Stimulated activated CD4-positive, alpha-beta T cell treated with anti-CD3 and anti-CD28 coated beads, Interleukin-2, amount 100 ng/mL, for 24 hours (primary cell): ENCODE measurements at places on chromosomes 4 and X.
A peak's percentile ranks its signal among the peaks of the same experiment; 100 is the strongest.

DNA sequence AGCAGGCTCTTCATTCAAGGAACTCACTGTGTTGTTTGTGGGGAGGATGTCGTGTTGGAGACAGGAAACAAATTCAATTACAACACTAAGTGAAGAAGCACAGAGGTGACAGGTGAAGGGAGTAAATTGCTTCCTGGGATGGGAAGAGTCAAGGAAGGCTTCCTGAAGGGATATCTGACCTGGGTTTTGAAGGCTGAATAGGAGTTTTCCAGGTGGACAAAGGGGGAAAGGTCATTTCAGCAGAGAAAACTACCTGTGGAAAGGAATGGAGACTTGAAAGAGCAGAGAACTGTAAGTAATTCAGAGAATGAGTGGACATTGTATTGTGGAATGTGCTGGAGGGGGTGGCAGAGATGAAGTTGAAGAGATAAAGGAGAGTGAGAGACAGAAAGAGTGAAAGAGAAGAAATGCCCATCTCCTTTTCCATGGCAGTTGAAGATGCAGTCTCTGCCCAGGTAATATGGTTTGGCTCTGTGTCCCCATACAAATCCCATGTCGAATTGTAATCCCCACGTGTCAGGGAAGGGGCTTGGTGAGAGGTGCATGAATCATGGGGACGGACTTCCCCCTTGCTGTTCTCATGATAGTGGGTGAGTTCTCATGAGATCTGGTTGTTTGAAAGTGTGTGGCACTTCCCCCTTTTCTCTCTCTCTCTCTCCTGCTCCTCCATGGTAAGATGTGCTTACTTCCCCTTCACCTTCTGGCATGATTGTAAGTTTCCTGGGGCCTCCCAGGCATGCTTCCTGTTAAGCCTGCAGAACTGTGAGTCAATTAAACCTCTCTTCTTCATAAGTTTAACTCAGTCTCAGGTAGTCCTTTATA lies 205.7 kb upstream of the BCOR start:
- DNase-seq: no peak

GRCh38 chrX:45757272-45757671 lies 556.6 kb upstream of the DIPK2B start:
- no peak for DNase-seq

GRCh38 chrX:34849371-34849770 lies 93.2 kb upstream of the FAM47B start:
- no peak for DNase-seq

- DNase-seq: no peak
Measured at GRCh38 chr4:5932035-5932568, 39.2 kb upstream of the CRMP1 start.

- no peak for DNase-seq
Measured at GRCh38 chr4:123790681-123791080, 394.1 kb downstream of the SPRY1 start.

DNA sequence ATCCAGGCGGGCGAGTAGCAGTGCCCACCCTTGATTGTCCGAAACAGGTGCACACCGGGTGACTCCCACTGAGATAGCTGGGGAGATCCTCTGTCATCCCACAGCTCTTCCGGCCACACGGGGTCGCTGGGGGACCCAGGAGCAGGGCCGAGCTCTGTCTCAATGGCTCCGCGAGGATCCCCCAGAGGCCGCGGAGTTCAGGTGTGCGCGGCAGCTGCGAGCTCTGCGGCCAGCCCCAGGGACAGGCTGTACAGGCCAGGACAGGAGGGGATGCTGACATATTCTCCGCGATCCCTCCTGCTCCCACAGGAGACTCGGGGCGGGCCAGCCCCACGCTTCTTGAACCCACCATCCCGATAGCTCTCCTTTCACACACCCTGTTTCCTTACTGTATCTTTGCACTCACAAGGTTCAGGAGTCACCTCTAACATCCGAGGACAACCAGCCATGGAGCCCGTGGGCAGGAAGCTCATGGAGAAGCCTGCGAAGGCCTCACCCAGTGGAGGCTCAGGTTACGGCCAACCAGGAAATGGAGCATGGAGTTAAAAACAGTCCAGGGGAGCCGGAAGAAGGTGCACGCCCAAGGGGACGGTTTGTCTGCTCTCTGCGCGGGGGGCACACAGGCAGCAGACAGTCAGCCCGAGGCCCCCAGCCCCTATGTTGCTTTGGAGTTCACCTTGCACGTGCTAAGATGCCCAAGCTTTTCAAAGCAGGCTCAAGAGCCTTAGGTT lies 77.9 kb upstream of the AMELX start:
- no peak for DNase-seq

DNA sequence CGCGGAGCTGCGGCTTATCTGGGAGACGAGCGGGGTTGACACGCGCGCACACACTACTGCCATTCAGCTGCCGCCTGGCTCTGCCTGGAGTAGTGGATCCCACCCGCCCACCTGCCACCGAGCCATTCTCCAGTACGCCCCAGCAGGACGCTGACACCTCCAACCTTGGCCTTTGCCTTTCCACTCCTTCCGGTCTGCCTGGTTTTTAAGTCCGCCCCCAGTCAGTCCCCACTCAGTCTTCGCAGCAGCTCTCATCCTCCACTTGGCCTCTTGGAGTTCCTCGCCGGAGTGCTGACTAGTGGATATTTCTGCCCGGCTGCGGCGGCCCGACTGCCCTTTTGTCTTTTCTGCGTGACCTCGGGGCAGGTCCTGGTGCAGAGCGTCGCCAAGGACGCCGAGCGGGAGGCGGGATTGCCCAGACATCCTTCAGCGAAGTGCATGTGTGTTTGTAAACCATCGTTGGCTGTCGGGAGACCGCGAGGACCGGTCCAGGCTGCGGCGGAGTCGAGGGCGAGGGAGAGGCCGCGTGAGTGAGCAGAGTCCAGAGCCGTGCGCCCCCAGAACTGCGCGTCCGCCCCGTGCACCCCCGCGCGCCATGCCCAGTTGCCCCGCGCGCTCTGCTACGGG lies 1.1 kb downstream of the SLIT2 start:
- no peak for DNase-seq

- DNase-seq: no peak
Measured at GRCh38 chr4:10285028-10285427, 168.4 kb upstream of the WDR1 start.

DNA sequence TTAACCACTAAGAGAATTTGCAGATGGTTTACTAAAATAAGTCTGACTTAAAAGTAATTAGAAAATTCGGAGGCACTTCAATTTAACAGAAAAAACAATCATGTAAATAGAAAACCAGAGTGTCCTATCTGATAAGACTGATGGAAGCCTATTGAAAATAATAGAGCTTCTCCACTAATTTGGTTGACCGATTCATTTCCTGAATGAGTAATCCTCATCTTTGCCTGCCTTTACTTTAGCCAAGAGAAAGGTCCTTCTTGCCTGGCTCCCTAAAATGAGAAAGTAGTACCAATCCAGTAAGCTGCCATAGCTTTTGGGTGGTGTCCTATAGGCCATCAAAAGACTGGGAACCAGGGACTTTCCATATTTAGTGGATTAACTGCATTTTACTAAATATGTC lies 48.4 kb downstream of the KCNIP4 start:
- no peak for DNase-seq

DNA sequence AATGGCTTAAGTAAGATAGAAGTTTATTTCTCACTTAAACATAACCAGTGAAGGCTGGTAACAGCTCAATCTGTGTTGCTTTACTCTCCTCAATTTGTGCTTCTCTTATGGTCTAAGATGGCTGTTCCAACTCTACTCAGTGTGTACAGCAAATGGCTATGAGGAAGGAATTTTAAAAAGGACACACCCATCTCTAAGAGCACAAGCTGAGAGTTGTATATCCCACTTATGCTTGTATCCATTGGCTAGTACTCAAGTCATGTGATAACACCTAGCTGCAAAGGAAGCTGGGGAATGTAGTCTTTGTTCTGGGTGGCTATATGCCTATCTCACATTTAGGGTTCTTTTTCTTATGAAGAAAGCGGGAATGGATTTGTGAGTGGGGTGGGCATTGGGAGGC lies 63.3 kb downstream of the GPAT3 start:
- no peak for DNase-seq

GRCh38 chr4:141771889-141772830 lies 135.8 kb downstream of the IL15 start:
- DNase-seq: no peak

- peak; percentile 45 for DNase-seq
Measured at GRCh38 chr4:7876201-7876875, 63.3 kb downstream of the AFAP1 start.

DNA sequence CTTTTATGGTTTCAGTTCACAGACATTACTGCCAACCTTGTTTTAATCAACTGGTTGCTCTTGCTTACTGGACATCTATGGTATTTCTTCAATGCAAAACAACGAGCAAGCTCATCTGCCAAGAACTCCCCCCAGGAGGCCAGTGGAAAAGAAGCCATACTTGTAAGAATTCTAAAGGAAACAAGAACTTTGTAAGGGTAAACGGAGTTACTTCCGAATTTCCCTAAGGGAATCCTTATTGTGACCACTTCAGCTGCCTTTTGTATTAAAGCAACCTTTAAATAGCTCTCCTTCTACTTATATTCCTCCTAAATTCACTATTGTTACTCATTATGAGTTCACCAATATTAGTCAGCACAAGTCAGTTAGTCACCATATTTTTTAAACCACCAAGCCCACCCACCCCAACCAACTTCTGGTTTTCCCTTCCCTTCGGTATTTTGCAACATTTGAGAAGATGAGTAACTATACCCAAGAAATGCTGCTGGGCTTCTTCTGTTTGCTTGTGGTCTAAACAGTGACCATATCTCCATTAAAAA lies 602.8 kb upstream of the DIPK2B start:
- DNase-seq: peak; percentile 49

- DNase-seq: no peak
Measured at GRCh38 chr4:173502282-173502681, 27.7 kb downstream of the HAND2 start.

DNA sequence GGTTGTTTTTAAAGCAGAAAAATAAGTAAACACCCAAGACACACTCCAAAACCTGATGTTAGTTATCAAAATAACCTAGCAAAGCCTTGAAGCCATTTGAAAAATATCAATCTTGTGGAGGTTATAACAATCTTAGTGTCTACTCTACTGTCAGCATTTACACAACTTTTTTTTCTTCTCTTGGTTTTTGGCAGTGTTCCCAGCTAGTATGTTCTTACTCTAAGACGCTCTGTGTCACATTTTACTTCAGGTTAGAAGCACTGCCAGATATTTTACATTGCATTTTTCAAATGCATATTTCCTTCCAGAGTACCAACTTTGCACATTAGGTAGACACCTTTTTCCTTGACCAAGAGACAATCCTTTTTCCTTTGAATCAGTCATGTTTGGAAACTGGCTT lies 114.0 kb upstream of the INPP4B start:
- no peak for DNase-seq

DNA sequence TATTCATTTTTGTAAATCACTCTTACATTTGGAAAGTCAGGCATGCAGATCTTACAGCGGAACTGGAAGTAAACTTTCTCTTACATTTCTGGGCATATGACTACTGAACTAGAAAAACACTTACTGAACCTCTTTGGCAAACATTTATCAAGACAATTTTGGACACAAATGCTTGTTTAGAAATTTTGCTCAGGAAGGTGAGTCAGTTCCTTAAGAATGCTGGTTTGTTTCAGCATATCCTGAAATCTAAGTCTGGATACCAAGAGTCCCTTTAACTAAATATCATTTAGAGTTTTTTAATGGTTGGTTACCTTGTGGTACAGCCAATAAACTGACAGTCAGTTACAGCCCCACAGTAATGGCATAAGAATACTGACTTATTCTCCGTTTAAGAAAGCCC lies 15.0 kb downstream of the SHISA3 start:
- DNase-seq: no peak

GRCh38 chrX:34884817-34885216 lies 57.8 kb upstream of the FAM47B start:
- DNase-seq: no peak

GRCh38 chr4:138341739-138342415 lies 99.7 kb upstream of the SLC7A11 start:
- DNase-seq: no peak

GRCh38 chrX:38871129-38872029 lies 70.1 kb downstream of the MID1IP1 start:
- no peak for DNase-seq

DNA sequence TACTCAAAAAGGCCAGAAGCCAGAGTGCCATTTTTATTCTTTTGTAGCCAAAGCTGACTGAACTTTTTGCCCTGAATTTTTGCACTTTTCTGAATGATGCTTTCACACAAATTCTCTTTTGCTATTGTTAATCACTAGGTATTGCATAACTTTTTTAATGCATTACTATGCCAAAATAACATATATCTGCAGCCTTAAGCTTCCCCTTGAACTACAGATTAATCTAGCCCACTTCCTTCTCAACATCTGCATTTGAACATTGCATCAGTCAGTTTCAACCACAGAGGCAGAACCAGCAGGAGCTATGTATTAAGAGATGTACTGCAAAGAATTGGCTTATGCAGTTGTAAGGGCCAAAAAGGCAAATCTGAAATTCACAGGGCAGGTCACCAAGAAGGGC lies 197.6 kb upstream of the GYPA start:
- no peak for DNase-seq

GRCh38 chr4:144300616-144301015 lies 160.1 kb upstream of the GYPA start:
- no peak for DNase-seq

DNA sequence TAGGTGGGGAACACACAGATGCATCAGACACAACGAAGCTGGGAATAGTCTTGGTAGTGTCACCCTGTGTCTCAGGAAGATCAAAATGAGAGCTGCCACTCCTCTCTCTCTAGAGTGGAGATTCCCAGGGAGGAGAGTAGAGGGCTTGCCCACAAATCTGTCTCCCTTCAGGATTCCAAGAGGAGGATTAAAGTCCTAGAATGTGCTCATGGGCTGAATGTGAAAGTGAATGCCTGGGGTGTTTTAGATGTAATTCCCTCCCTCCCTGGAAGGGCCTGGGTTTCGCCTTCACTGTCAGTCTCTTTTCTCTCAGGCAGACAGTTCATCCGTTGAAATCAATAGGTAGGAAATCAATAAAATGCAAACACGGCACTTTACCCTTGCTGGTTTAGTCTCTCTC lies 282.6 kb upstream of the PPARGC1A start:
- DNase-seq: no peak

DNA sequence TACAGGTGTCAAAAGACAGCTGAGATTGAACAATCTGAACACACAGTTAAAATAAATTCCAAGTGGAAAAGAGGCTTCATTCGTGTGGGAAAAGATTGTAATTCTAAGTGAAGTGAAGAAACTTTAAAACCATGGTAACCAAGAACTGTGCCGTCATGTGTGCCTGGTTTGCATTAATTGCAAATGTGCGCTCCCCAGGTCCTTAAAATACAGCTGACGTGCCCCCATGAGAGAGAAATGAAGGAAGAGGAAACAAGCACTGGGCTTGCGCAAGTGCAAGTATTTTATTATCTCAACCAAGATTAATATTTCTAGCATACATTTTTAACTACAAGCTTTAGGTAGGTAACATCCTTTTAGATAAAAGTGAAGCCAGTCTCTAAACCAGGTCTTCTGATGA lies 92.5 kb downstream of the PARM1 start:
- no peak for DNase-seq

DNA sequence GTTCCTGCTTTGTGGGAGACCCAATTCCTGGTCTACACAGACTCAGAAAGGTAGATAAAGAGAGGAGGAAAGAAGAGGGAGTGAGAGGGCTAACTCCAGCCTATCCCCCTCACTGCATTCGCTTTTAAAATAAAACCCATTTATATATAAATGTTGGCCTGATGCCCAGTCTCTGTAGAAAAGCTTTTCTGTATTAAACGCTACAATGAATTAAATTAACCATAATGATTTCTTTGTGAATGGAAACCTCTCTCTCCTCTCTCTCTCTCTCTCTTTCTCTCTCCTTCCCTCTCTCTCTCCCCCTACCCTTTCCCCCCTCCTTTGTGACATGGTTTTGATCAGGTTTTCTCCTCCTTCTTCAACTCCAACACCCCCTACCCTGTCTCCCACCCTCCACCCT lies 34.8 kb downstream of the PJA1 start:
- DNase-seq: no peak
